ENCODE measurements at places on chromosomes 3 and 15.

DNA sequence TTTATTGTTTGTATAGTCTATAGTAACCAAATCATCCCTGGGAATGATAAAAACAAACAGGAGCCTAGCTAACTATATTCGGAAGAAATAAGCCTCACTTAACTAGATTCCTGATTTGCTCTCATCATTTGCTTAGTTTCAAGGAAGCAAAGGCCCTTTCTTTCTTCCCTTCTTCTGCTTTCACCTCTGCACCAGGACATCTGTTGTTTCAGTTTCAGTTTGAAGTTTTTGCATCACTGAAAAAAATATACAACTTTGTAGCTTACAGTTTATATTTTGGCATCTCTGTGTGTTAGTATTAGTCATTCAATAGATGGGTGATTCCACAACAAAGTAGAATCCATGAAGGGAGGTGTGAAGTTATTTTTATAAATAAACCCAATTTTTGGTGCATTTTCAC lies 113.6 kb upstream of the SNTN start:
- DNase-seq, result no peak

DNA sequence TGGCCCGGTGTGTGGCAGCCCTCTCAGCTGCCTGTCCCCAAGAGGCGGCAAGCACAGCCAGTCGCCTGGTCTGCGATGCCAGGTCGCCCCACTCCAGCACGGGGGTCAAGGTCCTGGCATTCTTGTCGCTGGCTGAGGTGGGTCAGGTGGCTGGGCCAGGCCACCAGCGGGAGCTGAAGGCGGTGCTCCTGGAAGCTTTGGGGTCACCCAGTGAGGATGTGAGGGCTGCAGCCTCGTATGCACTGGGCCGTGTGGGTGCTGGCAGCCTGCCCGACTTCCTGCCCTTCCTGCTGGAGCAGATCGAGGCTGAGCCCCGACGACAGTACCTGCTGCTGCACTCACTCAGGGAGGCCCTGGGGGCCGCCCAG lies 20.8 kb downstream of the CAND2 start:
- DNase-seq, result no peak

- no peak for DNase-seq
These were observed 75.8 kb upstream of the OSTN start for GRCh38 chr3:191123231-191123630.

DNA sequence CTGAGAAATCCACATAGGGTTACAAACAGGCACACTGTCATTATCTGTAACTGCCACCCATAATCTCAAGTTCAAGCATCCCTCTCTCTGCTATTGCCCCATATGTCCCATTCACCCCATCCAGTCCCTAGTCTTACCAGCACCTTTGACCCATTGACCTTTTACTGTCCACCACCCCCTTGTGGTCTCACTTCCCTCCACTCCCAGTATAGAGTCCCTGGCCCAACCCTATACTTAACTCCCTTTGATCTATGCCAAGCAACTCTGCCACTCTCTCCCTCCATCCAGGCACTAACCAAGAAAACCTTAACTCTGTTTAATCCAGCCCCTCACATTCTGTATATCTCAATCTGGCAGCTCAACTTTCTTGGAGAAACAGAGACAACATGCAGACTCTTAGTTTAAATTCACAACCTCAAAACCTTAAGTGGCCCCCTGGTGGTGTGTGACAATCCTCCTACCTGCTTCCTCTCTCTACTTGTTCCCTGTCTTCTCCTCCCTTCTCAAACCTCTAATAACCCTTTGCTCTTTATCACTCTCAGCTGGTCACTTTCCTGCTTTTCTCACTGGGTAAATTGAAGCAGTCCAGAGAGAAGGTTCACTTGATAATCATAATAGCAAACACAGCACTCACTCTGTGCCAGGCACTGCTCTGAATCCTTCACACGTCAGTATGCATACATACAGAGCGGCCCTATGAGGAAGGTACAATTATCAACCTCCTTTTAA lies 162.7 kb downstream of the STT3B start:
- no peak for DNase-seq

DNA sequence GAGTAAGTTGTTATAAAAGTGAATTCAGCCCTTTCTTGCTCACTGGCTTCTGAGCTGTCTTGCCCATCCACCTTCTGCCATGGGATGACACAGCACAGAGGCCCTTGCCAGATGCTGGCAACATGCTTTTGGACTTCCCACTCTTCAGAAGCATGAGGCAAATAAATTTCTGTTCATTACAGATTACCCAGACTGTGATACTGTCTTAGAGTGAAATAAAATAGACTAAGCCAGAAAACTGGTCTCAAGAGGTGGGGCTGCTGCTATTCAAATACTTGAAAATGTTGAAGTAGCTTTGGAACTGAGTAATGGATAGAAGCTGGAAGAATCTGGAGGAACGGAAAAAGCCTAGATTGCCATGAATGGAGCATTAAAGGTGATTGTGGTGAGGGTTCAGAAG lies 170.4 kb downstream of the ZMAT3 start:
- no peak for DNase-seq

DNA sequence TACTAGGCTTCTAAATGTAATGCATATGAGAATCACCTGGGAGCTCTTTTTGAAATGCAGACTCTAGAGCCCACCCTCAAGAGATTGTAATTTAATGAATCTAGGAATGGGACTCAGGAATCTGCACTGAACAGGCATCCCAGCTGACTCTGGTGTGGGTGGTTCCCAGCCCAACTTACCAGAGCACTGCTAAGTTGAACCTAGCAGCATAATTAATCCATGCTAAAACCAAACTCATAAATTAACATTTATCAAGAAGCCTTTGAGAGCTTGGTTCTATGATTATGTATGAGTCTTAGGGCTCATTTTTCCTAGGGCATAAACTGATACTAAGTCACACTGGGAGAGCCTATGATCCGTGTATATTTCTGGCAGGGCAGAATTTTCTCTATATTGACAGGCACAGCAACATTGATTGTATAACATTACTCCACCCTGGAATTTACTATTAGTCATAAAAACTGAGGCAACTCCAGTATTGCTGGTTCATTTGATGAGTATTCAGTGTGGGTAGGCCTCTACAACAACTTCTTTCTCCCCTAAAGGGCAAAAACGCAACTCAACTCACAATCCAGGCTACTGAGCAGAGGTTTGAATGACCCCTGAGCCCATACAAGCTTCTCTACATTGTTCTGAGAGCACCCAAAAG lies 10.7 kb upstream of the CSTA start:
- no peak for DNase-seq

GRCh38 chr3:171553086-171553485 lies 92.9 kb upstream of the TNIK start:
- DNase-seq, result no peak

GRCh38 chr3:12934431-12934830 lies 93.1 kb upstream of the RPL32 start:
- DNase-seq, result no peak
